ENCODE measurements at places on chromosomes 1 and 21. TPM values are rescaled to one million over a fixed set of nuclear protein-coding genes. Genes with fewer than 3 reads are reported as not detected.

DNA sequence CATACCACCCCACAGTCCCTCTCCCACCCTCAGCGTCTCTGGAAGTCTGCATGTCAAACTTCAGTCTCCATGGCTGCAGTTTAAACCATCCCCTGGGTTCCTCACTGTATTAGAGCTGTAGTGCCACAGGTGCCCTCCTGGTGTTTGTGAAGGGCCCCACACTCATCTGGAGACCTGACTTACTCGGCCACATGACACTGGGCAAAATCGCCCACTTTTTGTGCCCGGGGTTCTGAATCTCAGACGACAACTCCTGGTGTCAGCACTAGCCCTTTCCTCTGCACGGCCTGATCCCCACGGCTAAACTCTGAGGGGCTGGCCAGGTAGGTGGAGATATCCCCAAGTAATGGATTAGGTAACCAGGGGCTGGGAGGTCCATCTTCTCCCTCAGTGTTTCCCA is 6.5 kb downstream of the INKA2 start:
- DNase-seq: no peak

- peak; percentile 24 for DNase-seq
Observed at GRCh38 chr1:59769736-59770095, 45.0 kb upstream of the HOOK1 start.

- DNase-seq: no peak
Observed at GRCh38 chr21:38956007-38956406, 150.3 kb downstream of the ETS2 start.

- DNase-seq: peak; percentile 14
Observed at GRCh38 chr1:155504207-155504606, 58.4 kb downstream of the ASH1L start.

GRCh38 chr1:91546876-91547275 is 46.2 kb downstream of the CDC7 start:
- DNase-seq: no peak

- no peak for DNase-seq
Observed at GRCh38 chr21:41682719-41683179, 84.1 kb downstream of the RIPK4 start.

GRCh38 chr1:14597343-14598006 is 1.0 kb upstream of the KAZN start:
- DNase-seq: no peak

DNA sequence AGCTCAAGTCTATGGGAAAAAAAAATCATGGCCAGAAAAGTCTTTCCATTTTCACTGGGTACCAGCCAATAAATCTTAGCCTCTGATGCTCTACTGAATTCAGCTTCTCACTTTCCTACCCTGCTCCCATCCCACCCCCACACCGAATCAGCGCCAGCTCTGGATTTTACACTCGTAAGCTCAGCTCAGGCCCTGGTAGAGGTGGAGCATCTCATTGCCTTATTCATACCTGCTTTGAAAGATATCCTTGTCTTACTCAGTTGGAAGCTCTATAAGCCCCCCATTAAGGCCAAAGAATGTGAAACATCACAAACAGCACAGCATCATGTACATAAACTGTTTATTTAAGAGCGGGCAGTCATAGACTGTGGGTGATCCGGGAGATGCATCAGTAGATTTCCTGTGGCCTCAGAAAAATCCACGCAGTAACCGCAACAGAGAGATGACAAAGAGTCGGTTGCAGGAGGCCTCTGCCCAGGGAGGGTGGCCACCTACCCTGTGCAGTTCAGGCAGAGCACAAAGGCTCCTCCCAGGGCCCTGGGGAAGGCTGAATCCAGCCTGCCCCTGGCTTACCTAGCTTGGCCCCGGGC is 36.4 kb upstream of the ETS2 start:
- peak; percentile 77 for DNase-seq

DNA sequence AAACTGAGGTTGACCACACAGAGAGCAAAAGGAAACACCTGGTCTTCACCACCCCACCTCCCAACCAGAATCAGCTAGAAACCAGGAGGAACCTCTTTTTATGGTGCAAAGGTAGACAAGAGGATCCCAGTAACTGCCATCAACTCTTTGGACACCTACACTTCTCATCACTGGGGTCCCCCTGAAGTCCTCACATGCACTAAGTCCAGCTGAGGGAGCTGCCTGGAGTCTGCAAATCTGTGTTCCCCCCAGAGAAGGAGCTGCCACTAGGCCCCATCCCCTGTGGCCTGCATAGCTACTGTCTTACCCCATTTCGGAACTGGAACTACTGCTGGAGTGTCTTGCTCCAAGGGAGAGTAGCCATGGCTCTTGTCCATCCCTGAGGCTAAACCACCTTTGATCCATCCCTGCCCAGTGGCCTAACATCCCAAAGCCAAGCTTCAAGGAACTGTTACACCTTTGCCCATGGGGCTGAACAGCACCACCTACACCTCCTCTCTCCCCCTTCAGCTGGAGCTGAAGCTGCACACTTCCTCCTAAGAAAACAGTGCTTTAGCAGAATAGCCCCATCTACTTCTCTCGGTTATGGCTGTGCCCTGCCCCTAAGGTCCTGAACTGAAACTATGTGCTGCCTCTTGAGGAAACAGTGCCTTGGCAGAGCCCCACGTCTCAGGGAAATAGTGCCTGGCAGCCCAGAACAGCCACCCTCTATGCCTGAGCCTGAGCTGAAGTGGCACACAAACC is 85.4 kb upstream of the CD53 start:
- DNase-seq: no peak

DNA sequence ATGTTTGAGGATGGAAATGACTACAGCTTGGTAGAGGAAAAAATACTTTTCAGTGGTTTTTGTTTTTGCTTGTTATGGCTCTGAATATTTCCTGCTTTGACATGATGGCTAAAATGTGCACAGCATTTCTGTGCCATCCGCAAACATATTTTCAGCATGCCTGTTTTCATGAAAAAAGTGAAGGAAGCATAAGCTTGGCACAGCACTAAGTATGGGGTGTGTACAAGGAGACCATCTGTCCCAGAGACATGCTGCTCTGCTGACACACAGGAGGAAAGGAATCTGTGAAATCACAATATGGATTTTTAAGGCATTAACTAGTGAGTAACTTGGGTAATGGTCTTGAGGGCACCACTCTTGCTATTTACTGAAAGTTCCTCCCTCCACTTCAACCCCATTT is 595.5 kb downstream of the RWDD3 start:
- no peak for DNase-seq

GRCh38 chr1:192756314-192756713 is 52.5 kb upstream of the RGS2 start:
- no peak for DNase-seq

DNA sequence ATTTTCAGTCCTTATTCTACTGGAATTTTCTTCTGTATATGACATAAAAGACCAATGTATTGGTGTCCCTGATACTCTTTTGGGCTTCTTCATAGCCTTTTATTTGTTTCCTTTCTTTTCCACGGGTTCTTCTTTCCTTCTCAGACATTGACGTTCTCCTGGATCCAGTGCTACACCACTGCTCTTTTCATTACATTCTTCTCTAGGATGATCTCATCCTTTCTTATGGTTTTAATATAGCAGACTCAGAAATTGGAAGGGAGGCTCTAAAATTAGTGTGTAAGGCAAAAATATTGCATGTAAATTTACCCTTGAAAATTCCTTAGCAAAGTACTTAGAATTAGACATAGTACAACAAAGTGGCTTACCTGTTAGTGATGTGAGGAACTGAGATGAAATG is 65.3 kb downstream of the SELENOF start:
- DNase-seq: no peak

DNA sequence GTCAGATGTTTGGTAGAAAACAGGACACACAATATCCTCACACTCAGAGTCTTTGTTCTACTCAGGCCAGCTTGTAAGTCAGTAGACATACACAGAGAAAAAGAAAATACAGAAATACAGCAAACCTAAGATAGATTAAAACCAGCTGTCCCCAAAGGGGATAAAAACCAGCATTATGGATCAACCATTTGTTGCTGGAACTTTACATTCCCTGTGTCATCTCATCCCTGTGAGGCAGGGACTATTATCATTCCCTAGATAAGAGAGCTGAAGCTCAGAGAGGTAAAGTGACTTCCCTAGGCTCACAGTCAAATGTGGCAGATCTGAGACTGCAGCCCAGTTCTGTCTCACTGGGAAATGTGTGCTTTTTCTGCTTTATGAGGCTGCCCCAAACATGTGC is 80.7 kb downstream of the DMRTA2 start:
- DNase-seq: no peak

- no peak for DNase-seq
Observed at GRCh38 chr1:18666317-18666920, 35.8 kb downstream of the PAX7 start.

The DCDC2B gene
- not detected for total RNA-seq

The MYCBP gene
- total RNA-seq: 42.0 TPM

The ITGB2 gene
- not detected for total RNA-seq

The HTR6 gene
- total RNA-seq: not detected

The FCAMR gene
- not detected for total RNA-seq

The OPTC gene
- not detected for total RNA-seq

The OR2W3 gene
- not detected for total RNA-seq

All from RPMI7951 (cell line).